Breast epithelium (tissue), 4 donors: ENCODE measurements at places on chromosomes 12 and 14.

DNA sequence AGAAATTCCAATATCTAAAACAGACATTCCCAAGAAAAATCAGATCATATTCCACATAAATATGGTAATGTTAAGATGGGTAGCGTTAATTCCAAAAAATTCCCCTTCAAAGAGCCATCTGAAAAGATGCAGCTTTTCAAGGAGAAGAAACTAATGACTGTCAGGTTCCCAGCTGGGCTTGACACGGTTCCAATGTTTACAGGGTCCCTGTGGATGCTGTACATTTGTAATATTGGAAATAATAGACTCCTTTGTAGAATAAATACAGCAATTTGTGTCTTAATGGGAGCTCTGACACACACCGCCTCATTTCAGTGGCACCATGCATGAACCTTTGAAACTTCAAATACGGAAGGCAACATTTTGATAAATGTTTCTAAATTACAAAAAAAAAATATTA lies 140.6 kb downstream of the ITPR2 start:
- DNase-seq: no peak

- no peak for DNase-seq
These were observed 4.4 kb upstream of the CLEC2A start for GRCh38 chr12:9936591-9936990.

- DNase-seq: peak; percentile 90
These were observed 2.2 kb downstream of the SCARB1 start for GRCh38 chr12:124861492-124861891.

DNA sequence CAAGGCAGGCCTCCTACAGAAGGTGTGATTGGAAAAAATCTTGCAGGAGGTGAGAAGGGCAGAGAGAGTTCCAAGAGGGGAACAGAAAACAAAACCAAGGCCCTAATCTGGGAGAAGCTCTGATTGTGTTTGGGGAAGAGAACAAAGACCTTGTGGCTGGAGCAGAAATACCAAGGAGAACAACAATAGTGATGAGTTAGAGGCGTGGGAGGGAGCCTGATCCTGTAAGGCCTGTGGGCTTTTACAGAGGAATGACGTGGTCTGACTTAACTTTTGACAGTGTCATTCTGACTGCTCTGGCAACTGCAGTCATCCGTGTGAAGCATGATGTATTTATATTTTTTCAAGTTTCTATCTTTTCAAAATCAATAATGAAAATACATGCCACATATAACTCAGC lies 200.6 kb downstream of the ANO4 start:
- no peak for DNase-seq

DNA sequence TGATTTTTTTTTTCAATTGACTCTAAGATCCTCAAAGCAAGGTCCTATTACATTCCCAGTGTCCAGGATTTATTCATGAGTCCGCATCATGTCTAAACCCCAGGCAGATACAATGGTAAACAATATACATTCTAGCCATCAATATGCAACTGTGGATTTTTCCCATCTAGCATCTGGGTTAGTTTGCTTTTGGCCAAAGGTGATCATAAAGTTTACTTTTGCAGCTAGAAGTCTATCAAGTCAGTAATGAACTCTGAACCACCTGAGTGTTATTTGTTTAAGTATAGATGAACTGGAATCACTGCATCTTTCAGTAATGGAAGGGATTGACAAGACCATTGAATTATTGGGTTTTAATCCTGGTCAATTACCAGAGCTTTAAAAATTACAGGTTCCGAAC lies 80.8 kb downstream of the STON2 start:
- no peak for DNase-seq

GRCh38 chr14:104690861-104691455 lies 1.5 kb downstream of the INF2 start:
- DNase-seq: no peak

- no peak for DNase-seq
These were observed 18.2 kb downstream of the PDE6H start for GRCh38 chr12:14991069-14991468.

DNA sequence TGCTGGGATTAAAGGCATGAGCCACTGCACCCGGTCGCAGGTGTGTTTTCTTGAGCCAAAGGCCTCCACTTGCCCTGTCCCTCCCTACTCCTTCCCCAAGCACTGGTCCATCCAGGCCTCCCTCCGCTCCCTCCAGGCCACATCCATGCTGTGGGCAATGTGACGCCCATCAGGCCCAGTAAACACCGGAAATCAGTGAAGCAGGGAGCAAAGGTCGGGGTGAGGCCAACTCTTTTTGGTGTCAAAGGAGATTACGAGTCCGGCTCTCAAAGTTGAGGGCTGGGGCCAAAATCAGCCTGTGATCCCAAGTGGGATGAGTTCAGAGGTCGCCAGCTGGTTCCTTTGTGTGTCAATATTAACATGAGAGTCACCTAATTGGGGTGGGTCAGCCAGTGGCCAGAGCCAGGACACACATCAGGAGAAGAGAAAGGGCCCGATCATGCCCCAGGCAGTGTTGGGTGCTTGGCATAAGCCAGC lies 195.7 kb downstream of the RBM19 start:
- no peak for DNase-seq

DNA sequence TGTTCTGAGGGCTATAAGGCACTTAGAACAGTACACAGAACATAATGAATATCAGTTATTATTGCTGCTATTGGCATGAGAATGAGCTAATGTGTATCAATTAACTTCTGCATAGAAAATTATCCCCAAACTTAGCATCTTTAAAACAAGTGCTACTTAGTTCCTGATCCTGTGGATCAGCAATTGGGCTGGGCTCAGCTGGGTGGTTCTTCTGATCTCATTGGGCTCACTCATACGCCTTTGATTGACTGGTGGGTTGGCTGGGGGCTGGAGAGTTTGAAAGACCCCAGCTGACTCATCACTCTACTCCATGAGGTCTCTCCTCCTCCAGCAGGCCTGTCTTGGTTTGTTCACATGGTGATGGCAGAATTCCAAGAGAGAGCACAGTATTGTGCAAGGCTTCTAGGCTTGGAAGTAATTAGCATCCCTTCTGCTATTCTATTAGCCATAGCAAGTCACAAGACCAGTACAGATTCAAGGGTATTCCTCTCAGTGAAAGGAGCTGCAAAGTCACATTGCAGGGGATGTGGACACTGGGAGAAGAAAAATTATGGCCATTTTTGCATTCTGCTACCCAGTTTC lies 27.2 kb upstream of the HSPB8 start:
- DNase-seq: no peak

GRCh38 chr14:50985859-50986331 lies 41.6 kb upstream of the PYGL start:
- DNase-seq: no peak

DNA sequence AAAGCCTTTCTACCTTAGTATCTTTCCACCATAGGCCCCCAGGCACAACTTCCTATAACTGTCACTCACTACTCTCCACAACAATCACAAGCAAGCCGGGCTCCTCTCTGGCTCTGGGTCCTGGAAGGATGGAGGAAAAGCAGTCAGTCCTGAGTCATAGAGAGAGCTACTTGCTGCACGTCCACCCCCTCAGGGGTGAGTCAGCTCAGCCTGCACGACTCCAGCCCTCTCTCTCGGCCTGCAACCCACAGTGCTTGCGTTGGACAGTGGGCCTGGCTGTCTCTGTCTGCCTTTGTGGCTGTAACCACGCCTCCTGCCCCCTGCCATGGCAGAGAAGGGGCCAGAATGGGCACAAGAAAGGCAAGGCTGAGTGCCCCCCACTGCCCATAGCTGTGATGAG lies 154.1 kb upstream of the FKBP4 start:
- no peak for DNase-seq

- peak; percentile 80 for DNase-seq
These were observed 20.7 kb upstream of the NEK9 start for GRCh38 chr14:75147423-75148071.

DNA sequence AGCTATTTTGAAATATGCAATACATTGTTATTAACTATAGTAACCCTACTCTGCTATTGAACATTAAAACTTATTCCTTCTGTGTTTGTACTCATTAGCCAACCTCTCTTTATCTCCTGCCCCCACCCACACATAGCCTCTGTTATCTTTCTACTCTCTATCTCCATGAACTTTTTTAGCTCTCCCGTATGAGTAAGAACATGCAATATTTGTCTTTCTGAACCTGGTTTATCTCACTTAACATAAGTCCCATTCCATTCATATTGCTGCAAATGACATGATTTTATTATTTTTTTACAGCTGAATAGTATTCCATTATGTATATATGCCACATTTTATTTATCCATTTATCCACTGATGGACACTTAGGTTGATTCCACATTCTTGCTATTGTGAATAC lies 79.0 kb upstream of the AMIGO2 start:
- no peak for DNase-seq

GRCh38 chr14:75506930-75507329 lies 15.3 kb upstream of the BATF start:
- DNase-seq: no peak

DNA sequence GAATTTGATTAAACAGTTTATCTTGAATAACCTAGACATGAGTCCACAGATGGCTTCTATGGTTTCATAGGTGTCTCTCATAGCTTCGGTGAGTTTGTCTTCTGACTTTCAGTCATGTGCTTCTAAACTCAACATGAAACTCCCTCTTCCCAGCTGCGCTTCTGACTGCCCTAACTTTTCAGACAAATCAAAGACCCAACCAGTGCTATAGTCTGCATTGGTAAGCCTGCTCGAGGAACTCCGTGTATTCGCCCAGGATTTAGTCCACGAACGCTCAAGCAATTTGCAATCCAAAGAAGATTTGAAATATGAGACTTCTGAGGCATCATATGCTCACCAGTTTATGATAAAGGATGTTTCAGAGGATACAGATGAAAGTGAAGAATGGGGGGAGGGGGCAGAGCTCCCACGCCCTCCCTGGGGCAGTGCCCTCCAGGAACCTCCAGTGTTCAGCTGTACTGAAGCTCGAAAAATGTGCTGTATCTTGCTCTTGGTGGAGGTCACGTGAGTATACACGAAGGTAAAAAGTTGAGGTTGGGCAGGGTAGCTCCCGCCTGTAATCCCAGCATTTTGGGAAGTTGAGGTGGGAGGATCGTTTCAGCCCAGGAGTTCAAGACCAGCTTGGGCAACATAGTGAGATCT lies 5.2 kb upstream of the RILPL2 start:
- no peak for DNase-seq

DNA sequence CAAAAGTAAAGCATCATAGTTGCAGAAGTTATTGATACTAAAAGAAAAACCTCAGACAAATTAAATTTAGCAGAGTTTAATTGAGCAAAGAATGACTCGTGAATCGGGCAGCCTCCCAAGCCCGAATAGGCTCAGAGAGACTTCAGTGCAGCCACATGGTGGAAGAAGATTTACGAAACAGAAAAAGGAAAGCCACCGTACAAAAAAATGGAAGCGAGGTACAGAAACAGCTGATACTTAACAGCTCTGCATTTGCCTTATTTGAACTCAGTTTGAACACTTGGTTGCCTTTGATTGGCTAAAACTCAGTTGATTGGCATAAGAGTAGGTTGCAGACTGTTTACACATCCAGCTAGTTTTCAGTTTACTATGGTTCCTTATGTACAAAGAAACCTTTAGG lies 12.9 kb downstream of the TTC9 start:
- no peak for DNase-seq

GRCh38 chr14:68552602-68553001 lies 240.3 kb downstream of the ZFP36L1 start:
- DNase-seq: no peak

DNA sequence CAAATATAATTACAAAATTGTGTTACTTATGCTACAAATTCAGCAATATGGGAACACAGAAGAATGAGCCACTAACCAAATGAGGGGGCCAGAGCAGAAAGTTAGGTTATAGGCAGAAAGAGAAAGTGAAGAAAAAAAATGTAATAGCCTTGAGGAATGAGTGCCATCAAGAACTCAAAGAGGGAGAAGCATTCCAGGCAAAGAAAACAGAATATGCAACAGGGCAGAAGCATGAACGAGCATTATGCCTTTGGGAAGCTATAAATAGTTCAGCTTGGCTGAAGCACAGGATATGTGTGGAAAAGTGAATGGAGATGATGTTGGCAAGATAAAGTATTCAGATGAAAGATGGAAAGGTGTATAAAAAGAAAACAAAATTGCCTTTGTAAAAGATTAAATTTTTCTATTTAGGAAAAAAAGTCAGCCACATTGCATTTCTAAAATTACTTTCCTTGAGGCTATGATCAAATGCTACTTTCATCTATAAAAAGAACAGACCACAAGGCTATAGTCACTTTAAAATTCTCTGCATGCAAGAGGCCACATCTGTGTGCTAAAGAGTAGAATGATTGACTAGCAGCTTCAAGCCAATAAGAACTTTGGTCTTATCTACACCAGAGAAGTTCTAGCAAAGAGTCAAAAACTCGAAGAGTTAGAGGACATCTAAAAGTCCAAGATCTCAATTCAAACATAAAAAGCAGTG lies 193.6 kb upstream of the GARIN6 start:
- no peak for DNase-seq

DNA sequence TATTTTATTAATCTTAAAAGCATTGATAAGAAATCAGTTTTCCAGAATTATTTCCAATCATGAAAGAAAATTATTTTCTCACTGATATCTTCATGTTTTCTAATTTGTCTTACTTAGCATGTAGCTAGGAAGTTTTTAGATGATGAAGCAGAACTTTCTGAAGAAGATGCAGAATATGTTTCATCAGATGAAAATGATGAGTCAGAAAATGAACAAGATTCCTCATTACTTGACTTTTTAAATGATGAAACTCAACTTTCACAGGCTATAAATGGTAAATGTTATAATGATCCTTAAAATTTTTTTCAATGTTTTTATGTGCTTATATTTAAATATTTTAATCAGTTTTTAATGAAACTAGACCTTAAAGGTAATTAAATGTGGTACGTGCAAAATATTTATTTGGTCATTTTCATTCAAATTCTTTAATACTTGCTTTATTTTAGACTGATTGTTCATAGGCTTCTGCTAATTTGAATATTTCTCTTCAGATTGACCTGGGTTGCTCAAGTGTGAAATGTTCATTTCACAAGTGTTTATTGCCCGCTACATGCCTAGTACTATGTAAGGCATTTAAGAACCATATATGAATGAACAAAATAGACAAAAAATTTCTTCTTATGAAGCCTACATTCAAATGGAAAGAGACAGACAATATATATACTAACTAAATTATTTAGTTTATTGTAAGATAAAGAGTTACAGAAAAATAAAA lies 49.5 kb downstream of the FANCM start:
- DNase-seq: no peak

GRCh38 chr12:2540535-2540941 lies 254.2 kb upstream of the FKBP4 start:
- DNase-seq: no peak

- no peak for DNase-seq
These were observed 879.2 kb downstream of the AACS start for GRCh38 chr12:125944446-125944845.

DNA sequence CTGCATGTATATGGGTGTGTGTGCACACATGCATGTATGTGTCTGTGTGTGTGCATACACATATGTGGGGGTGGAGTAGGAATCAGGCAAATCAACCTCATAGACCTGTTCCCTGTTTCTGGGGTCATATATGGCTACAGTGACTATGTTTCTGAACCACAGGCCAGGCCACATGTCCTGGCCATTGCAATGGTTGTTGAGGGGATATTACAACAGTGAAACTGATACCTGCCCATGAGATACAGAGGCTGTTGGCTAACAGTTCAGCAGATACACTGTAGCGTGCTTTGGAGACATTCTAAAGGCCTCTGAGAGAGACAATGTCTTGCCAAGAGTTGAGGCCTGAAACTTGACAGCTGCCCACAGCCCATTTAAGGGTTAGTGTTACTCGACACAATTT lies 47.3 kb upstream of the FOS start:
- no peak for DNase-seq
